ENCODE measurements at places on chromosomes 5 and 9.
A peak's percentile ranks its signal among the peaks of the same experiment; 100 is the strongest.

DNA sequence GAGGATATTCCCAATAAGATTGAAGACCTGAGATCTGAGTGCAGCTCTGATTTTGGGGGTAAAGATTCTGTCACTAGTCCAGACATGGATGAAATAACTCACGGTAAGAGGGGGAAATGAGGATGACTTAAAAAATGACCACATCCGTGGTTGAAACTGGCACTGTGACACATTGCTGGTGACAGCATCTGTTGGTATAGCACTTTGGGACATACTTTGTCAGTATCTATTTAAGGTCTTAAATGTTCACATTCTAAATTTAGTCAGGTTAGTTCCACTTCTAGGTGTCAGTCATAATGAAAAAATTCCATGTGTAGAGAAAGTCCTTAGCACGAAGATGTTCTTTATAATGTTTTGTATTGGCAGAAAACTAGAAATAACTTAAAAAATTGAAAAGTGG lies 70.9 kb downstream of the GAPVD1 start:
- no peak for DNase-seq

DNA sequence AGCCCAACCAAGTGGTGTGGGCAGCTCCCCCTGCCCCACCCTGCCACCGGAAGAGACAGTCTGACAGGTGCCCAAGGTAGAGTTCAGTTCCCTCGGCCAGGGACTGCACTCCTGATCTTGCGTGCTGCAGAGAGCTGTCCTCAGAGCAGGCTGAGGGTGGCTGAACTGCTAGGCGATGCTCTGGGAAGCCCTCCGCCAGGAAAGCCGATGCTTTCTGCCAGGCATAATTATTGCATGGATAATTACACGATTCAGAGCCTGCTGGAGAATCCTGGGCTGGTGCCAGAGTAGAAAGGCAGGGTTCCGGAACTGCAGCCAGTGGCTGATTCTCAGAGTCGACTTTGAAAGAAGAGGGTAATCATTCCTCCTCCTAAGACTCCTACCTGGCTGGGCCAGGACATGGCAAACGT lies 19.3 kb downstream of the KCNIP1 start:
- no peak for DNase-seq

DNA sequence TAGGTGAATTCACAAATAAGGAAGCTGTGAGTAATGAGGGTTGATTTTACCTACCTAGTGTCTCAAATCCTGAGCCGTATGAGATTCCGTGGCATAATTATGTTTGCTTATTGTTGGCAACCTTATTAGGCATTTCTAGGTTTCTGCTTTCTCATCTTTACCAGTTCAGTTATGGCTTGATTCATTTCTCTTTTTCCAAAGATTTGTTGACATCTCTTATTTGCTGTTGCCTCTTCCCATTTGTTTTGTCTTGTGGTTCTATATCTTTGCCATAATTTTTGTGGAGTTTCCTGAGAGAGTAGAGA lies 470 bp downstream of the IL31RA start:
- DNase-seq: no peak

GRCh38 chr9:100465761-100466160 lies 7.2 kb upstream of the TMEFF1 start:
- DNase-seq: no peak

DNA sequence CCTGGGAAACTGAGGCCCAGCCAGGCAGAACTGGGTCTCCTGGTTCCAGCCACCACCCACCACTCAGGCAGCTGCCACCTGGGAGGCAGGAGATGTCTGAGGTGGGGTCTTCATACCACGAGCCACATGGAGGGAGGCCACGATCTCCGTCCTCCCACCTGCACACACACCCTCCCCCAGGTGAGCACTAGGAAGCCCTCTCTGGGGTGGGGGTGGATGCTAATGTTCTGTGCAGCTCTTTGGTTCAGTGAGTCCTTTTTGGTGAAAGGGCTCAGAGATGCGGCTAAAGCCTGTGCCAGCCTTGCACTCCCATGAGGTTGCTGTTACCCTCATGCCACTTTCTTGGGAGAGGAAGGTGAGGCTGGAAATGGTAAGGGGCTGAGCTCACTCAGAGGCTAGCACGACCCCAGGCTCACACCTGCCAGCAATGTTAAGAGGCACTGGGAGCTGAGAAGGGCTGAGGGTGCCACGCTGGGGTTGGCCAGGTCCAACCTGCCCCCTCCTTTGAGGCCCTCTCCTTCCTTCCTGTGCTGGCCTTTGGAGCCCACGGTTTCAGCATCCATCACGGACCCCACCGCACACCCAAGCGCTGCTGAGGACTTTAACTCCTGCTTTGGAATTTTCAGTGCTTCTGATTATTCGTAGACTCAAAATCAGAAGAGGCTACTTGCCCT lies 26.6 kb upstream of the OBP2B start:
- DNase-seq: no peak

DNA sequence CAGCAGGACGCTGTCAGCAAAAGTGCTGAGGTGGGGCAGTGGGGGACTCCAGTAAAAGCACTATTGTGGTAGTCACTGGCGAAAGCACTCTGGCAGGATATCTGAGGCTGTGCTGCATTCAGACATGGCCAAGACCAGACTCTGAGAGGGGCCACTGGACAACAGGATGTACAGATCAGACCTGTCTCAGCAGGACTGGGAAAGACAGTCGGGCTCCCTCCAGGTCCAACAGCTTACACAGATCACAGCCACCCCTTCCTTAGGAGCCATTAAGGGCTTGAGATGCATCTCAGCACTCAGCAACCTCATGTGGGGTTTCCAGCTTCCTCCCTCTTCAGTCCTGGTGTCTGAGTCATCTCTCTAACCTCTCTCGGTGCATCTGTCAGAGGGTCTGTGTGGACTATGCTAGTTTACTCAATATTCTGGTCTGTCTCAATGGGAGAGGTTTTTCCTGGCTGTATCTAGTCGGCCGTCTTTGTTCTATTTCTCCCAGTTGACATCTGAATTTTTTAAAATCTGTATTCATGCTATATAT lies 154.5 kb downstream of the CWC27 start:
- DNase-seq: no peak

DNA sequence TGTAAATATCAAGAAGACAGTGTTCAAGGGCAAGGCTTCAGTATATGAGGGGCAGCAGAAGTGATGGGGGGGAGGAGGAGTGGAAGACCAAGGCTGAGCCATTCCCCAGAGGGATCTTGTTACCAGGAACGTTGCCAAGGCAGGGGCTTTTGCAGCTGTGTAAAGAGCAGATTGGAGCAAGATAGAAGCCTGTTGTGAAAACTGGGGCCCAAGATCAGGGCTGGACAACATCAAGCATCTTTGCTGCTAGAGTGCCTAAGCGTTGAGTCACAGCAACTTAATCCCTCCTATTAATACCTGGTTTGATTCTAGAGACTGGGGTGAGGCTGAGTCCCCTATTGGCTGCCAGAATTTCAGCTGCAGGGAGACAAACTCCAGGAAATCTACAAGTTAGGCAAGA lies 18.4 kb upstream of the ERCC6L2 start:
- DNase-seq: no peak

DNA sequence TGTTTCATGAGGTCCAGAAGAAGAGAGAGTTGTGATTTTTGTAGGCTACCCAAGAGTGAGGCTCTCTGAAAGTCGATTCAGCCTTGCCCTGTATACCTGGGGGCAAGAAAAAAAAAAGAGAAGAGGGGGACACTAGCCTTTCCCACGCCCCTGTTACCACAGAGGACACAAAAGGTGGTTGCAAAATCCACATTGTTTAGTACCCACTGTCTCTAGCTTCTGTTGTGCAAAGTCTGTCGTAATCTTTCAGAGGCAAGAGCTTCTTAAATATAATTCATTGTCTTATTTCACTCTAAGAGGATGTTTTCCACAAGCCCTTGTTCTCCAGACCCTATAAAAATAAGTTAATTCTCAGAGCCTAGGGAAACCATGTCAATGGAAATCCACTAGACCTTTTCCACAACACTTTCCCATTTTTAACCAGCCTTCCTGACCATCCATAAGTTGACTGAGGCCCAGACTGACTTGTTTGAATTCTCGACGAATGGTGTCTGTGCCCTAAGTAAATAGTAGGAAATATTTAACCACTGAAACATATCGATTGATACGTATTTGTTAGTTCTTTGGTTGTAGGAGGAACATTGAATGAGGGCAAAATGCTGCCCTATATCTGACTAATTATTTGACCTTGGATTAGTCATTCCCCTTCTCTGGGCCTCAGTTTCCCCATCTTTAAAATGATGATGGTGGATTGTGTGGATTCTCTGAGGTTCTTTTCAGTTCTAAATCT lies 182.7 kb downstream of the PAPPA start:
- no peak for DNase-seq

DNA sequence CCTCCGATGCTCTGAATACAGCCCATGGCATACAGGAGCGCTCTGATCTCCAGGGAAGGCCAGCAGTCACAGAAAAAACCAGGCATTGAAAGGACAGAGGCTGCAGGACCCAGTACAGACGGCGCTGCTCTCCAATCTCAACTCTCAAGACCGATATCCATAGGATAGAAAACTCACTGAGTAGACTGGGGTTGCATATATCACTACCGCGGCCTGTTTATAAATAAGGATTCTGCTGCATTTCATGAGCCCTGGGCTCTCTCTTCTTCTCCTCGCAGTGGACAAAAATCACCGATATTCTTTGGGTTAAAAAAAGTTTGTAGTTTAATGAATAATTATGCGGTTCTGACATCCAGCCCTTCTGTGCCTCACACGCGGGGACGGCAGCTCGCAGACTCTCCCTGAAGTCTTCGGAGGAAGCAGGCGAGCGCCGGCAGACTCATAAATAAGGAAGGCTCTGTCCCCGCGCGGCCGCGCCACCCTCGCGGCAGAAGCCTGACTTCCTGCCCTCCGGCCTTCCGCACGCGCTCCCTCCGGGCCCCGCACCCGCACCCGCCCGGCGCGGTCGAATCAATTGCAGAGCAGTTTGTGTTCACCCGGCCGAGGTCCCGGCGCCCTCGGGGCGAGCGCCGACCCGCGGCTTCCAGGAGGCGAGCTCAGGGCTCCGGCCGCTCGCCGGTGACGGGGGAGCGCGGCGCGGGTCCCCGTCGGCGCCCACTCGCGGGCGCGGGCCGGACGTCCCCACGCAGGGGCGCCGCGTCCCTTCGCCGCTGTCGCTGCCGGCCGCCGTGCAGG lies at the start of gene FAM78A:
Gene FAM78A (minus strand): TSS at position 417 of the 795 bp plus-strand sequence. CDS start 331 bp downstream, at position 86.
- DNase-seq: peak; percentile 78

DNA sequence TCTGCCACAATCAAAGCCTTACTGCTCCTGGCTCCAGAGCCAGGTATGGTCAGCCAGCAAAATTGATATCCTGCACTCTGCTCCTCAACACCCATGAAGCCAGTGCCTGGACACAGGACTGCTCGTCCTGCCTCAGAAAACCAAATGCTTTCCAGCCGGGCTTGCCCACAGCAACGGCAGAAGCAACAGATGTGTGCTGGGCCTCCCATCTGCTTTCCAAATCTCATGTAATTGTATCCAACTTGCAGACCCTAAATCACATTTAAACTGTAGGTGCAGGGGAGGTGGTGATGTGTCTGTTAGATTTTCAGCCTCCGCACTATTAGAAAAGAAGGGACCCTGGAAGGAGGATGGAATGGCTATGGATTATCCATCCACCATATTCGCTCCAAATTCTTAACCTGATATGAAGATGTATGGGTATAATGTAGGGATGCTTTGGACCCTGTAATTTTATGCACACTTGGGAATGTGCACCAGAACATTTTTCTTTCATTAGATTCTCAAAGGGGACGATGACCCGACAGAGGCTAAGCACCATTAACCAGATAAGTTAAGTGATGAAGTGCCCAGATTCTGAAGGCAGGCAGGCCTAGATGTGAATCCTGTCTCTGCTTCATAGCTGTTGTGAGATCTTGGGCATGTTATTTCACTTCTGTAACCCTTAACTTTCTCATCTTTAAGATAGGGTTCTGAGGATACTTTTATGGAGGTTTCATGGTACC lies 58.2 kb downstream of the EXOSC2 start:
- no peak for DNase-seq

DNA sequence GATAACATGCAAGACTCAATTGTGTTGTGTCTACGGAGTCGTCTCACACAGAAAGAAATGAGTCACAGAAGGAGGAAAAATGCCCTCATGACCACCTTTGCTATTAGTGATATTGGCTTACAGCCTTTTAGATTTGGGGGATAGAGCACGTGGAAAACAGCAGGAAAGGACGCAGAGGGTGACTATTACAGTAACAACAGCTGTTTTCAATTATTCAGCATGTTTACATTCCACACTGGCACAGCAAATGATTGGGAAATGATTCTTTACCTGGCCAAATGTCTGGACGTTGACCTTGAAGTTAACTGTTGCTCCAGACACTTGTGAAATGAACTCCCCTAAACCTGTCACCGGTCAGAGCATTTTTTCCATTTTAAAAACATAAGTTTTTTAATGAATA lies 46.8 kb downstream of the APTX start:
- DNase-seq: no peak

GRCh38 chr5:159456722-159457465 lies 126.6 kb upstream of the IL12B start:
- DNase-seq: peak; percentile 19

- no peak for DNase-seq
Observed at GRCh38 chr9:69474821-69475220, 149.8 kb downstream of the ENTREP1 start.

DNA sequence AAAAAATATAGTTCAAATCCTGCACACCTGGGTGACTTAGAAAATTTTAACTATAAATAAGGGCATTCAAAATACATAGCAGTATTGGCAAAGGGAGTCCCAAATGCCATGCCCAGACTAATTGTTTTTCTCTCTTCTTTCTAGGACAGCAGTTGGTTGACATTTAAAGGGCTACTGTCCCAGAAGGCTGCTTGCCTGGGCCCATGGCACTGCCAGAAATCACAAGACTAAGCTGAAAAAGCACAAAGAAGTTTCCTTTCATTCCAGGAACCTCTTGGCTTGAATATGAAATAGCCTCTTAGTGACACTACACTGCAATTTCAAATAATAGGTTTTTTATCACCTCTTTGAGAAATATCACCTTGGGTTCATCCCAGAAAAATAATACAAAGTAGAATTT lies 388.9 kb upstream of the TRPC7 start:
- no peak for DNase-seq

DNA sequence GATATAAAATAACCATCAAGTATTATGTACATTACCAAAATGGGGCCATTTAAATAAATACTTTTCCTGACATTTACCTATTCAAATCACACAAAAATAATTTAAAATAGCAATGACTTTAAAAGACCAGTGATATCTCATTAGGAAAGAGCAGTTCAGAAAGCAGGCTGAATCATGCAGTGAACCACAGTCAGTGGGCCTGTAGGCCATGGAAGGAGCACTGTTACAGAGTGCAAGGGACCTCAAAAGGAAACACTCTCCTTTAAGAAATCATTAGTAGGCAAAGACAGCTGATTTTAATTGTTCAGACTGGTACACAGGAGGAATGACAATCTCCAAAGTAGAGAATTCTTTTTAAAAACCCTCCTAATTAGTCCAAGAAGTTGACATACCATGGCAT lies 283.5 kb upstream of the EFNA5 start:
- DNase-seq: no peak

DNA sequence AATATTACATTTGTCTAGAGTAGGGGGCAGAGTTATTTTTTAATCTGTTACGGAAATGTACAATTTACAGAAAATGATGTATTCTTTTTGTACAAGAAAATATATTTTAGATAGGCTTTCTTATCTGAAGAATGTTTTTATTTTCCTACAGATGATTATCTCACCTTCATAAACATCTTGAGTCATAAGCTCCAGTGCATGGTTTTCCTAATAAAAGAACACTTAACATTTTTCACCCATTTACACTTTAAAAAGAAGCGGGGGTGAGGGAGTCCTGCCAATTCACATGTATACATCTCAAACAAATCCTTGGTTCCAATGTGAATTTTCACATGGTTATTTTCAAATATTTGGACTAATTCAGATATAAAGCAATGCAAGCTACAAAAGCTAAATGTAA lies 85.0 kb downstream of the MLLT3 start:
- no peak for DNase-seq

- no peak for DNase-seq
Observed at GRCh38 chr9:115098226-115098965, 19.6 kb downstream of the TNC start.

- DNase-seq: no peak
Observed at GRCh38 chr9:120152295-120152694, 427.7 kb downstream of the CDK5RAP2 start.
